ENCODE measurements at places on chromosomes 7 and 10.

- no peak for DNase-seq
Measured at GRCh38 chr10:68470300-68470699, 1.5 kb downstream of the DNA2 start.

DNA sequence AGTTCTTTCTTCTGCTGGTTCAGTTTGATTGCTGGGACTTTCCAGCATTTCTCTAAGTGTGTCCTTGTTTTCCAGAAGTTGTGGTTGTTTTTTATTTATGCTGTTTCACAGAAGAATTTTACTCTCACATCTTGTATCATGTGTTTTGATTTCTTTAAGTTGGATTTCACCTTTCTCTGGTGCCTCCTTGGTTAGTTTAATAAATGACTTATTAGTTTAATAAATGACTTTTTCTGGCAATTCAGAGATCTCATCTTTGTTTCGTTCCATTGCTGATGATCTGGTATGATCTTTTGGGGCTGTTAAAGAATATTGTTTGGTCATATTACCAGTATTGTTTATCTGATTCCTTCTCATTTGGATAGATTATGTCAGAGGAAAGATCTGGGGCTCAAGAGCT lies 59.8 kb upstream of the CYP2C9 start:
- DNase-seq: no peak

GRCh38 chr7:104758504-104758903 lies 255.5 kb upstream of the KMT2E start:
- no peak for DNase-seq

DNA sequence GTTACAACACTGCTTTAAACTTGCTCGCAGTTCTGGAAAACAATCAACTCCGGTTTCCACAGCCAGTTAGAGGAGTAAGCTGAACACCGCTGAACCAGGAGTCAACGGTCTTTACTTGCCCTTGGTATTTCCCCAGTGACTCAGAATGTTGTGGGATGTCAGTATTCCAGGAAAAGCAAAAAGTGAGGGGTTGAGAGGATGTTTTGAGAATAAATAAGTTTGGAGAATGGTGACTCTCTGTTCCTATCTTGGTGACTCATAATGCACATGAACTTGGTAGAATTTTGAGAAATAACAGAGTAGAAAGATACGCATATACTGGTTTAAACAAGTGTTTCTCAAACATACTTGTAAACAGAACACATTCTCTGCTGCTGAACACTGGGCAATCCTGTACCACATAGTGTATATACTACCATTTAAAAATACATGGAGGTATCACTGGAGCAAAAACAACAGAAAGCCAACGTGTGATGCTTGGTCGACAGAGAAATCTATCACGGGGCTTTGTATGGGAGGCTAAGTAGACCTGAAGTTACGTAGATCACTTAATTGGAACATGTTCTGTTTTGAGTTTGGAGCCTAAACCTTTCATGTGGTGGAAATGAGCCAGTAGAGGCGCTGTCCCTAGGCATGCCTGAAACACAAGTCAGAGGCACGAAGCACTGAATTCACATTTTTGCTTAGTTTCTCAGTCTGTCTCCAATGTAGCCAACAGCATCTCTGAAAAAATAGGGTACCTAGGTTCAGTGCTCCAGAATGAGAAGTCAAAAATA lies 534.3 kb downstream of the PARD3 start:
- DNase-seq: no peak

DNA sequence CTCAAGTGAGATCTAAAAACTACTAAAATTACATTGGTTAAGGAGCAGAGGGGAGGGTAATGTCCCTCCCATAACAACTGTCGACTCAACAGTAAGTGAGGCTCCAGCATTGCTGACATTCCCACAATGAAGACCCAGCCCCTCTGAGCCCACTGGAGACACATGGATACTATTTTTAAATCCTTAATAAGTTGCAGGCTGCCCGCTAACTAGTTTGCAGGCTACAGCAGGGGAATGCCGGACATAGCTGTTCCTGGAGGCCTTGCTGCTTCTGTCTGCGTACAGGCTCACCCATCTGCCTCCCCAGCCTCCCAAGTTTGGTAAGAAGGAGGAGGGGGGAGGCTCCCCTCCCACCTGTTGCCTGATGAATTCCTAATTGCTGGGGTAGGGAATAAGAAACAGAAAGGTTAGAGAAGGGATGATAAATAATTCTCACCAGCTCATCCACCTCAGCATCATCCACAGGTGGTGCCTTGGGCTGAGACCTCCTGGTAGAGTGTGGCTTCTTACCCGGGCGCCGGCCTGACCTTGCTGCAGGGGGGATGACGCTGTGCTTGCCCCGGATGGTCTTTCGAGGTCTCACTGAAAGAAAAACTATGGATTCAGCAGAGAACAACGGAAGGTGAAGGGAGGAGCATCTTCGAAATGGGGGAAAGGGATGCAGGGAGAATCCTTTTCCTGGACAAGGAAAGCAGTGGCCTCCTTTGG lies 10.1 kb downstream of the FZD9 start:
- no peak for DNase-seq

DNA sequence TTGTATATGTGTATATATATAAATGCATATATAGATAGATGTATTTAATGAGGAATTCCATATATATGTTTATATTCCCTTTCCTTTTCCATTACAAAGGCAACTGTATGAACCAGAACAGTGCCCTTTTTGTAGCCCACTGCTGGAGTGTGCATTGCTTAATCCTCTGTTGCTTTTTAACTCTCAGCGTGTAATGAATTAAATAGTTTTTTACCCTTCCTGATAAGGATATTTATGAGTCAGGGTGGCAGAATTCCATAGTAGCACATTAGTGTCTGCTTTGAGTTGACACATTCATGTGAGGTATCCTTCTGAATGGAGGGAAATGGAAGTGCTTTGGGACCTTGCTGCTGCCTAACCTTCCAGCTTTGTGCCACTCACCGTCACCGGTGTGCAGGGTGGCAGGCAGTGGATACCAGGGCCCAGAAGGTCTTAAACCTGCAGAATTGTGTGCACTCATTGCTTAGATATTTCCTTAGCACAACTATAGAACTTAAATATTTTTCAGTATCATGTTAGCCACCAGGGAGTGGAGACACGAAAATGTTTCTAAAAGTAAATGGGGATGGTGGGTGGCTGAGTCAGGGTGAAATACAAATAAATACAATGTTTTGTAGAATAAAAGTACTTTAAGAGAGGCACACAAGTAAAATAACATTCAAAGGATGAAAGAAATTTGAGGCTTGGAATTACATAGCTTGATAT lies 117.9 kb downstream of the SND1 start:
- DNase-seq: no peak

GRCh38 chr7:151251689-151252560 lies 3.4 kb upstream of the SMARCD3 start:
- DNase-seq: no peak

- DNase-seq: no peak
Measured at GRCh38 chr10:1782841-1783240, 45.5 kb upstream of the ADARB2 start.

- DNase-seq: no peak
Measured at GRCh38 chr10:71045204-71045809, 156.9 kb upstream of the PCBD1 start.

GRCh38 chr7:125516194-125516593 lies 586.6 kb upstream of the POT1 start:
- no peak for DNase-seq

DNA sequence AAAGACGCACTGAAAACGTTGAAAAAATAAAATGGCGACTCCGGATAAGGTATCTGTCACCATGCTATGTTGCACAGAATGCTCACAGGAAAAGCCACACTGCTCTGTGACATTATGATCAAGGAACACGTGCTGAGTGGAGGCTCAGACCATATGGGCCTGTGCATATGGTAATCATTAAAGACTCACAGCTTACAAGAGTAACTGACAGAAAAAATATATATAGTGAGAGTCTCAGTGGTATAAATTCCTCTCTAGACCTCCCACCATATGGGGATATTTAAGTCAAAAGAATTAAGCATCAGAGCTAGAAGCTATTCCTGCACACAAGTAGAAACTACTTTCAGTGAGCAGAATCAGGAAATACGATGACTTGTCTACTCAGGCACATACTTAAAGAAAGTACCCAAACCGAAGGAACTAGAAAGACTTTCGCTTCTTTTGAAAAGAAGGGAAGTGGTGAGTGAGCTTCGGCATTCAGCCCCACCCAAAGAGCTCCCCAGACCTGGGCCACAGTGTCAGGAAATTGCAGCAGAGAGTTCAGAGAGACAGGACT lies 65.1 kb upstream of the MPP7 start:
- DNase-seq: peak; percentile 10

- DNase-seq: no peak
Measured at GRCh38 chr7:85286446-85286845, 99.6 kb upstream of the SEMA3D start.

DNA sequence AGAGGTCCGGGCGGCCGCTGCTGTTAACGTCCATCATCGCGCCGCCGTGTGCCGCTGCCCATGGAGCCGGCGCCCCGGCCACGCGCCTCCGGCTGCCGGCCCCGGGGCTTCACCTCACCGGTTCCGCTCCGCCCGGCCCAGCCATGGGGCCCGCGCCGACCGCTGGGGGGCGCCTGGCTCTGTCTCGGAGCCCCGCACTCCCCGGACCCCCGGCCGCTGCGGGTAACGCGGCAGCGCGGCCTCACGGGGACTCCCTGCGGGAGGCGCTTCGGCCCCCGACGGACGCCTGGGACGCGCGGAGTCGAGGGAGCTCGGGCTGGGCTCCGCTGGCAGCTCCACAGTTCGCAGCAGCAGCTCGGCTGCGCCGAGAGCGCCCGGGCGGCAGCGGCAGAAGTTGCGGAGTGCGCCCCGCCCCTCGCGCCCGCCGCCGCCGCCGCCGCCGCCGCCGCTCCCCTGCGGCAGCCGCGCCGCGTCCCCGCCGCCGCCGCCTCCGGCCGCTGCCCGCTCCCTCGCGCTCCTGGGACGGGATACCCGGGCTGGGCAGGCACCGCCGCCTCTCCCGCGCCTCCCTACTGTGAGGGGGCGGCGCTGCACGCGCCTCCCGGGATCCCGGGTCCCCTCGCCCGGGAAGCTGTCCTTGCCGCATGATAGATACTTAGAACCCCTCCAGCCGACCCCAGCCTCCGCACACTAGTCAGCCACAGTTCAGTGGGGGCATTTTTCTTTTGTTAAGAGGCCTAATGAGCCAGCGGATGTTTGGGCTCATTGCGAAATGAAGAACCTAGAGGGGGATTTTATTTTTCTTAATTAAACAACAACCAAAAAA lies at the start of gene HTR7:
Gene HTR7, minus strand, starts transcription at position 405 of the 826 bp plus-strand sequence. Its CDS starts 368 bp downstream, at position 37.
- DNase-seq: peak; percentile 13

DNA sequence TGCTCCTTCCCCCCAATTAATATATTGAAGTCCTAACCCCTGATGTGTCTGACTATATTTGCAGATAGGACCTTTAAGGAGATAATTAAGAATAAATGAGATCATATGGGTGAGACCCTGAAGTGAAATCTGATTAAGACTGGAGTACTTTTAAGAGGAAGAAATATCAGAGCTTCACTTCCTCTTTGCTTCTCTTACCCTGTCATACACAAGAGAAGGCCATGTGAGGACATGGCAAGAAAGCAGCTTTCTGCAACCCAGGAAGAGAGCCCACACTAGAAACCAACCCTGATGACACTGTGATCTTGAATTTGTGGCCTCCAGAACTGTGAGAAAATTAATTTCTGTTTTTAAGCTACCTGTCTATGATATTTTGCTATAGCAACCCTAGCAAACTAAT lies 44.2 kb downstream of the JMJD1C start:
- DNase-seq: no peak

- DNase-seq: no peak
Measured at GRCh38 chr7:69657985-69658384, 59.7 kb downstream of the AUTS2 start.

DNA sequence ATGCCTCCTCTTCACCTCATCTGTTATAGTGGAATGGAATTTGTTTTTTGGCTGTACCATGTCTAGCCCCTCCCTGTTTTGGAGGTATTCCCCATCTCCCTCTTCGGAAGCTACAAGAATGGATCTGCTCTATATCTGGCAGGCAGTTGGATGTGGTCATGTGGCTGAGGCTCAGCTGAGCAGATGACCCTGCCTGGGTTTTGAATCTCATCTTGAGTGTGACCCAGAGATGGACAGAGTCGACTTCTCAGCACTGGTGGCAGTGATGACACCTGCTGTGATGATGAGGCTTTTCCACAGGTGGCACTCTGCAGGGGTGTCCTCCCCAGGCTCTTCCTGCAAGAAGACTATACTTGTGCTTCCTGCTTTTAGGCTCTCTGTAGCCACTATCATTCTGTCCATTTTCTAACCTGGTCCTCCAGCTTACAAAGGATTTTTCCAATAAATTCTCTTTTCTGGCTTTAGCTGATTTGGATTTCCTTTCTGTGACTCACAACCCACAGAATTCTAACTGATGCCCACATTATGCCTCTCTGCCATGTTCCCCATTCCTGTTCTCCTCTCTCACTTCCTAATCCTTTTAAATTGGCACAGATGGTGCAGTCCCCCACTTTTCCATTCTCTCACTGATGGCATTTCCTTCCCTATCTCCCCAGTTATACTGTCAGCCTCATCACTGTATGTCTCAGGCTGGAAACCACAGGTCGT lies 7.5 kb upstream of the ARHGAP22 start:
- DNase-seq: no peak

- no peak for DNase-seq
Measured at GRCh38 chr7:148044173-148044572, 546.4 kb upstream of the C7orf33 start.

- no peak for DNase-seq
Measured at GRCh38 chr7:157519798-157520244, 183.0 kb downstream of the DNAJB6 start.

- no peak for DNase-seq
Measured at GRCh38 chr7:13656330-13656729, 333.1 kb downstream of the ETV1 start.

GRCh38 chr7:16984375-16984774 lies 102.6 kb upstream of the AGR3 start:
- DNase-seq: no peak

- DNase-seq: no peak
Measured at GRCh38 chr10:70601746-70602145, 795 bp downstream of the PRF1 start.

DNA sequence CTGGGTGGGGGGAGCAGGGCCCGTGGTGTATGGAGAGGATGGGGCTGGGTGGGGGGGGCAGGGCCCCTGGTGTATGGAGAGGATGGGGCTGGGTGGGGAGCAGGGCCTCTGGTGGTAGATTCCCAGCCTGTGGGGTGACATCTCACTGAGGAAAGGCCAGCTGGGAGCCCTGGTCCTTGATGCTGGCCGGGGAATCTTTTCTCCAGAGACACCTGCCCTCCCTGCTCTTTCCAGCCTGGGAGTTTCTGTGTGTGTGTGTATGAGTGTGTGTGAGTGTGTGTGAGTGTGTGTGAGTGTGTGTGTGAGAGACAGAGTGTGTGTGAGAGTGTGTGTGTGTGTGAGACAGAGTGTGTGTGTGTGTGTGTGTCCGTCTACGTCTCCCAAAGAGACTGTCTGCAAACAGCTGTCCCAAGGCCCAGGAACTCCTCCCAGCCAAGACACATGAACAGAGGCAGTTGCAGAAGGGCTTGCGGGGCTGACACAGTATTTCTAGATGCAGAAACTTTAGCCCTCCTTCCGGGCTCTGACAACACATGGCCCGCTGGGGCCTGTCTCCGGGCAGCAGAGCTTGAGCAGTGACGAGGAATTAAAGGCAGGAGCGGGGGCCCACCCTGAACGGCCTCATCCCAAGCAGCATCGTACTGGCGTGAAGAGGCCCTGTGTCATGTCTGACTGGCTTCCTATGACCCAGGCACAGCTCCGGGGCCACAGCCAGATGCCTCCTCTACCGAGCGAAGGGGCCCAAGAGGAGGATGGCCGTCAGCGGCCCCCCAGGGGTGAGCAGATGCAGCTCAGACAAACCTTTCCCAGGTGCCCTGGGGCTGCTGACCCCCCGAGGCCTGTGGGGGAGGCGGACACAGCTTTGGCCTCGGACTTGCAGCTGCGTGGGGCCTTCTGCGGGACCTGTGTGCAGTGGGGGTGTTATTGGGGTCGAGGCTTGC lies 24.3 kb downstream of the FAM20C start:
- DNase-seq: no peak

- DNase-seq: no peak
Measured at GRCh38 chr7:41538810-41539724, 163.8 kb downstream of the INHBA start.
